Stimulated activated CD8-positive, alpha-beta memory T cell treated with anti-CD3 and anti-CD28 coated beads, Interleukin-15, amount 100 ng/mL, for 48 hours (primary cell): ENCODE measurements at places on chromosomes 1 and 21.

- no peak for DNase-seq
Measured at GRCh38 chr1:84998642-84999280, 1.8 kb upstream of the MCOLN2 start.

- no peak for DNase-seq
Measured at GRCh38 chr1:114512595-114513280, 1.7 kb upstream of the TRIM33 start.

- no peak for DNase-seq
Measured at GRCh38 chr1:37677808-37678207, 14.5 kb upstream of the CDCA8 start.

- no peak for DNase-seq
Measured at GRCh38 chr21:38621132-38621531, 122.9 kb upstream of the ERG start.

DNA sequence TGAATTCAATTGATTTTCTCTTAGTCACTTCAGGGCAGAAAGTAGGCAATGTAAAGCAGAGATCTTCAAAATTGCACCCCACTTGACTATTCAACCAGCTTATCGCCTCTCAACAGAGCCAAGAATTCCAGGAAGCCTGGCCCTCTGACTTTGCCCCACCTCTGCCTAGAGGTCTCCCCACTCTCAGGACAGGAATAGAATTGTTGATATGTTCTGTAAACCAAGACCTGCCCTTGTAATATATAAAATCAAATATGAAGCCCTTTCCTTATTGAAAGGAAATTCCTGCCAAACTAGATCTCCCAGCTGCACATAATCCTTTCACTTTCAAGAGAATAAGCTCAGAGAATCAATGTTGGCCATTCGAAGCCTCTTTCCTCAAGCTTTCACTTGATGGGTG, 116.1 kb upstream of the DPT start:
- no peak for DNase-seq

DNA sequence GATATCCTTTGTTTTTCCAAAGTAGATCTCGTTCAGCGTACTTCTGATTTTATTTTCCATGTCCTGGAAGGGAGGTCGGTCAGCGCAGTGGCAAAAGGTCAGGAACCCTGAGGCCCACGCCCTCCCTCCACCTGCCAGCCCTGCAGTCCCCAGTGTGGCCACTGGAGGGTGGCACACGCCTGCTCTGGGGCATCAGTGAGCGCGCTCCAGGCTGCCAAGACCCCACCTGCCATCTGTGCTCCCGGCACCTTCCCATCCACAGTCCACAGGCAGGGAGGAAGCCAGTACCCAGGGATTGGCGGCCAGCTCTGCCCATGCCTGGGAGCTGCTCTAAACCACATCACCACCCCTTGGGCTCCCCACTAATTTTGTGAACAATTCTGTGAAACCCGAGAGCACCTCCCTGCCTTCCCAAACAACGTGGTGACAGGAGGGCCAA, 32.3 kb downstream of the SLC66A1 start:
- DNase-seq, result no peak

DNA sequence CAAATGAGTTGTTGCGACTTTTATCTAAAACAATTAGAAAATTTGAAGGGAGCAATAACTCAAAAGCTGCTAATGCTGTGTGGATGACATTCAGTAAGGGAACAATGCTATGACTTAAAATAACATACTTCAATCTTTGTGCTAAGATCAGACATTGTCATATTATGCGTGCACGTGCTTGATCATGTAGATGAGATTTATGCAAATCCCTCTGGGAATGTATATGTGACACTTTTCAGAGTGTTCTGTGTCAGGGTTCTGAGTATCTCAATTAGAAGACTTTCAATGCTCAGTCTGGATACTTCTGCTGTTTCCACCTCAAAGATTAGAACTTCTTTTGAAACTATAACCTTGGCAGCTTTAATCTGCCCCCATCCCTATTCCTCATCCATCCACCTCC, 18.6 kb upstream of the POU2F1 start:
- DNase-seq, result no peak

DNA sequence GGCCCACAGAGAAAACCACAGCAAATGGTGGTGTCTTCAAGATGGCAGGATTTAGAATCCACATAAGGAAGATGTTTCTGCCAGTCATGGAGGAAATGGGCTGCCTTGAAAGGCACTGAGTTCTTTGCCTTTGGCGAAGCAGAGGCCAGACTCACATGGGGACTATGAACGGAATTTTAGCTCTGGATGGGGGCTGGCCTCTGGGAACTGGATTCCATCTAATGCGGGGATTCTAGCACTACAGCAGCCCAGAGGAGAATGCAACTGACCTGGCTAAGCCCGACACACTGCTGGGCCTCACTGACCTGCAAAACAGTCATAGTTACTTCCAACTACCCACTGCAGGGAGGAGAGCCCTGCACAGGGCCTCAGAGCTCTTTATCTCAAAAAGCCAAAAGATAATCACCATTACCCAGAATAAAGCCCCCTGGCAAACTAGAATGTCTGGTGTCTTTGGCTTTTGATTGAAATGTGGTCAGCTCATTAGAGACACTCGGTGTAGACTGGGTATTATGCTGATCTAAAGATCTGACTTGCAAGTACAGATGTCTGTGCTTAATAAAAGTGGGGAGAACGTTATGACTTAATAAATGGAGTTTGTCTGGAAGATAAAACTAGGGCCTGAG, 11.6 kb downstream of the HCRTR1 start:
- DNase-seq, result no peak

DNA sequence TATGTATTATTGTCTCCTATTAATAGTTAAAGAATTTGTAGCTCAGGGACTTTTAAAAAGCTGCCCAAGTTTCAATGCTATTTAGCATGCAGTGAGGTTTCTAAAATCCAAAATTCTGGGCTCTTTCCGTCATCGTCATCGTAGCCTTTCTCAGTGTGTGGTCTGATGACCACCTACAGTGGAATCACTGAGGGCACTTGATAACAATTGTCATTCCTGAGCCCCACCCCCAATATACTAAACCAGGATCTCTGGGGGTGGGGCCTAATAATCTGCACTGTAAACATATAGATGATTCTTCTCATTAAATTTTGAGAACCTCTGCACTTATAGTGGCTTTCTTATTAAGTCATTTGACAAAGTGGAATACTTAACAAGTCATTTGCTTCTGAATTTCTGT, 674.8 kb downstream of the PLPP3 start:
- DNase-seq, result no peak

GRCh38 chr21:36735724-36736320, 36.9 kb downstream of the SIM2 start:
- DNase-seq, result no peak

DNA sequence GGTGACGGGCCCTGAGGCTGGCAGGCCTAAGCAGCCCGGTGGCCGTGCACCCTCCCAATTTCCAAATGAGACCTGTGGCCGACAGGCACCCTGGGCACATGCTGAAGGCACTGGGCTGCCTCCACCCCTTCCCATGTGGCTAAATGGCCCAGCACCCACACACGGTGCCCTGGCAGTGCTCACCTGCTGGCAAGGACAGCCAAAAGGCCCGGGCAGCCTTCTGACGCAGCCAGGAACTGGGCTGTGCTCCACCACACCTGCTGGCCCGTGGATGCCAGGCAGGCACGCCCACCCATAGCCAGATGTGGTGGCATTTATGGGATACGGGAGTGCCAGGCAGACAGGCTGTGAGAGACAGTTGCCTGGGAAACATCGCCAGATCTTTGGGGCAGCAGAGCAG, 4.0 kb upstream of the FAAP20 start:
- no peak for DNase-seq

GRCh38 chr1:29408831-29409605, 172.7 kb downstream of the PTPRU start:
- no peak for DNase-seq

GRCh38 chr1:77424236-77424635, 142.4 kb downstream of the AK5 start:
- DNase-seq, result no peak

GRCh38 chr1:9376886-9377333, 84.2 kb downstream of the SPSB1 start:
- DNase-seq, result no peak
